SJSA1 (cell line): ENCODE measurements at places on chromosomes 7 and 10.

DNA sequence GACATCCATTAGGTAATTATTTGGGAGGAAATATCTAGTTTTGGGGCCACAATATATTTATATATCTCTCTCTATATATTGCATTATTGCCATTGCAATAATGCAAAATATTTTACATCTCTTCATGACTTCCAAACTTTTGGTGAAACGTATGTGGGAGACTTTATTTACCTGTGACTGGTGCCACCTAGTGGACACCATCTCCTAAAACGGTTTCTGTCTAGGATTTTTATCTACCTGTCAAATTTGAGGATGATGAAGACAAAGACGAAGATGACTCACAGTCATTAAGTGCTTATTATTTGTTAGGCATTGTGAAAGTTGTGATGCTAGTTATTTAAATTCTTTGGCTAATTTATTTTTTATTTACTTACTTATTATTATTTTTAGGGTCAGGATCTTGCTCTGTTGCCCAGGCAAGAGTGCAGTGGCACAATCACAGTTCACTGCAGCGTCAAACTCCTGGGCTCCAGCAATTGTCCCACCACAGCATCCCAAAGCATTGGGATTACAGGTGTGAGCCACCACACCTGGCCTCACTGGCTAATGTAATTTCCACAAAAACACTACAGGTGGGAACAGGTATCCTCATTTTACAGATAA lies 18.7 kb upstream of the CBLL1 start:
- no peak overlapping the region for H3K27ac ChIP-seq
- H3K27me3 ChIP-seq: 0 out of 2 replicates have a peak, but pooled peaks cover 8% of the 10 kb centered on the region
- H3K4me3 ChIP-seq: no peak overlapping the region
- no peaks in the 10 kb centered on the region for H3K36me3 ChIP-seq

DNA sequence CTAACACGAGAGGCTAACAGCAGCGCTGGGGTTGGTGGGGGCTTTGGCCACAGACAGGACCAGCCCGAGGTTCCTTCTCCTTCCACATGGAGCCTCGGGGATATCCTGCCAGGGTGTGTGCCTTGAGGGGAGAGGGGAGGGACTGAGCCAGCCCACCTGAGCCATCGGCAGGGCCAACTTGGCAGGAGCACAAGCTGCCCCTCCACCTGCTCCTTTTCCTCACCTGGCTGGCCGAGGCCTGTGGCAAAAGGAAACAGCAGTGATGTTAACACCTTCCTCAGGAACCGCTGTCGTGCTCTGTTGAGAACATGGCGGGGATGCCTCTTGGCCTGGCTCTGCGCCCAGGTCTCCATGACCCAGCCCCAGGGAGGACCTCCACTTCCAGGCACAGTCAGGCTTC lies 255.1 kb upstream of the PPP2R2D start:
- H3K27ac ChIP-seq: no peak overlapping the region
- H3K36me3 ChIP-seq: no peaks in the 10 kb centered on the region
- H3K4me1 ChIP-seq: no peaks in the 10 kb centered on the region

GRCh38 chr7:48252995-48253394 lies 81.7 kb downstream of the ABCA13 start:
- H3K27me3 ChIP-seq: no peaks in the 10 kb centered on the region; the same call in 1 of the 2 replicates
- DNase-seq: no peak
- no peak overlapping the region for H3K4me3 ChIP-seq
- H3K4me1 ChIP-seq: peaks cover 14% of the 10 kb centered on the region

GRCh38 chr7:100801833-100802568 lies 25.3 kb downstream of the EPHB4 start:
- H3K36me3 ChIP-seq: peaks cover 36% of the 10 kb centered on the region
- peaks cover 25% of the 10 kb centered on the region for H3K4me1 ChIP-seq
- peak; percentile 83 for DNase-seq
- H3K27ac ChIP-seq: no peak overlapping the region
- no peaks in the 10 kb centered on the region for H3K27me3 ChIP-seq

GRCh38 chr7:3730276-3730675 lies 429.2 kb downstream of the SDK1 start:
- H3K4me3 ChIP-seq: no peak overlapping the region
- peaks cover 6% of the 10 kb centered on the region for H3K36me3 ChIP-seq
- H3K27ac ChIP-seq: no peak overlapping the region
- no peaks in the 10 kb centered on the region for H3K27me3 ChIP-seq
- no peak for DNase-seq
- peaks cover 11% of the 10 kb centered on the region; the same call in 1 of the 2 replicates for H3K4me1 ChIP-seq

DNA sequence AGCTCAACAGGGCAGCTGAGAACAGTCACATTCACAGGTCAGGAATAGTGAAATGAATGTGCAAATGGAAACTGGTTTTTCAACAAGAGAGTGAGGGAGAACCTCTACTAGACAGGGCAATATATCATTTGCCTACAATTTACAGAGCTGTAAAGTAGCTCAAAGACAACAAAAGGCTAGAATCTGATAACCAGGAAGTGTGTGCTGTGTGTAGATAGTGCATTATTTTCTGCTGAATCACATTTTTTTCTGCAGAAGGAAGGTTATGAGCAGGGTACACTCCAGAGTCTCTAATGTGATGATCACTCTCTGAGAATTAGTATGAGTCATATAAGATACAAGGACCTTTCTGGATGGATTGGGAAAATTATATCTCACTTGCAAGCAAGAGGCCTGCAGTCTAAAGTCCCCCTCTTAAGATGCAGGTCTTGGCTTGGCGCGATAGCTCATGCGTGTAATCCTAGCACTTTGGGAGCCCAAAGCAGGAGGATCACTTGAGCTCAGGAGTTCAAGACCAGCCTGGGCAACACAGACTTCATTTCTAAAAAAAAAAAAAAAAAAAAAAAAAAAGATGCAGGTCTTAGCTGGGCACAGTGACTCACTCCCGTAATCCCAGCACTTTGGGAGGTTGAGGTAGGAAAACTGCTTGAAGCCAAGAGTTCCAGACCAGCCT lies 59.9 kb upstream of the COBL start:
- no peak overlapping the region for H3K4me3 ChIP-seq
- no peaks in the 10 kb centered on the region for H3K27me3 ChIP-seq
- no peak overlapping the region for H3K27ac ChIP-seq
- no peak for DNase-seq
- H3K4me1 ChIP-seq: no peaks in the 10 kb centered on the region

DNA sequence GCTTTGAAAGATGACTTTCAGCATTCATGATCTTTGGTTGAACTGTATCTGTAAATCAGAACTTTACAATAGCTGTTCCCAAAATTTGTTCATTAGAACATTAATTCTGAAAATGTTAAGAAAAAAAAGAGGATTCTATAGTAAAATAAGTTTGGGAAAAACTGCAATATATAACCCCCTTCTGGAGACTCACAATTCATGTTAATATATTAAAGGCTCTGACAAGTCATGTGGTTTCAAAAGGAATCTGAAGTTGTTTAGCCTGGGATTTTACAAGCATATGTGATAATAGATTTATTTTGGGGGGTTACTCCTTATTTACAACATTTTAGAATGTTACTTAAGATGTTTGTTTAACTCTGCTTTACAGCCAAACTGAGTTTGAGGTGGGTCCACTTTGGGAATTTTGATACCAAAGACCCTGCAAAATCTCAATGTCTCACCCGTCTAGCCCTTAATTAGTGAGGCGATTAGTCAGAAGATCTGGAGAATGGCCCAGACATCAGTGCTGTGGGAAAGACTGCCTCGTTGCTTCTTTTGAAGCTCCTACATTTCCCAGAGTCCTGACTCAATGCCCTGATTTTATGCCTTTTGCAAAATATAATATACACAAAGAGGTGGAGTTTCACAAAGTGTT lies 40.0 kb downstream of the CDK1 start:
- H3K4me1 ChIP-seq: peaks cover 56% of the 10 kb centered on the region
- DNase-seq: peak; percentile 89
- no peaks in the 10 kb centered on the region for H3K27me3 ChIP-seq
- H3K36me3 ChIP-seq: no peaks in the 10 kb centered on the region
- no peak overlapping the region for H3K4me3 ChIP-seq
- peak overlapping the region; percentile 64 for H3K27ac ChIP-seq

DNA sequence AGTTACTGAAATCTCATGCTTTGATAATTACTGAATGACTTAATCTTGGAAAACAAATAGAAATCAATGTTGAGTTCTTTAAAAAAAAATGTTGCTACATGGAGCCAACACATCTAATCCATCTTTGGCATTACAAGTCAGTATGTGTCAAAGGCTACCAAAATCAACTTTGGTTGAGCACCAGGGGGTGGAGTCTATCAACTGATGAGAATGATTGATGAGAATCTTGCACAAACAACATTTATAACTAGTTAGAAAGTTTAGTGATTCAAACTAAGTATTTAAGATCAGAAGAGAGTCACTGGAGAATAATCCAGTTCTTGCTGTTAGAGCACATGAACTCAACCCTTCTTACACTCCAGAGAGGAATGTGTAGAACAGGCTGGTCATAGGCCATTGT lies 70.5 kb upstream of the LRRC17 start:
- H3K27me3 ChIP-seq: no peaks in the 10 kb centered on the region
- no peaks in the 10 kb centered on the region for H3K36me3 ChIP-seq
- DNase-seq: no peak
- H3K4me1 ChIP-seq: peaks cover 12% of the 10 kb centered on the region
- H3K4me3 ChIP-seq: no peak overlapping the region

DNA sequence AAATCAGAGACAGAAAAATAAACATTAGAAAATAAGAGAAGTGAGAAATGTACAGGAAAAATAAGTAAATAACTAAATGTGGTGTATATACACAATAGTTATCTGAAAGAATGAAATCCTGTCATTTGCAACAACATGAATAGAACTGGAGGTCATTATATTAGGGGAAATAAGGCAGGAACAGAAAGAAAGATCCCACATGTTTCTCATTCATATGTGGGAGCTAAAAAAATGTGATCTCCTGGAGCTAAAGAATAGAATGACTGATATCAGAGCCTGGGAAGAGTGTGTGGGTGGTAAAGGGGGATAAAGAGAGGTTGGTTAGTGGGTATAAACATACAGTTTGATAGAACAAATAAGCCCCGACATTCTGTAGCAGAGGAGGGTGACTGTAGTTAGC lies 27.3 kb downstream of the PLXDC2 start:
- no peaks in the 10 kb centered on the region for H3K36me3 ChIP-seq
- H3K4me1 ChIP-seq: peaks cover 11% of the 10 kb centered on the region
- H3K27ac ChIP-seq: no peak overlapping the region
- H3K4me3 ChIP-seq: no peak overlapping the region
- no peaks in the 10 kb centered on the region for H3K27me3 ChIP-seq
- DNase-seq: peak; percentile 82

GRCh38 chr10:32955299-32955772 lies 2.7 kb downstream of the ITGB1 start:
- H3K4me3 ChIP-seq: peak overlapping the region; percentile 98
- H3K36me3 ChIP-seq: peaks cover 51% of the 10 kb centered on the region
- no peak for DNase-seq
- peaks cover 65% of the 10 kb centered on the region for H3K4me1 ChIP-seq
- H3K27ac ChIP-seq: peak overlapping the region; percentile 6; the same call in 1 of the 2 replicates
- no peaks in the 10 kb centered on the region for H3K27me3 ChIP-seq

GRCh38 chr10:126950401-126951105 lies 45.3 kb downstream of the DOCK1 start:
- H3K27me3 ChIP-seq: no peaks in the 10 kb centered on the region
- H3K36me3 ChIP-seq: peaks cover 6% of the 10 kb centered on the region; the same call in 1 of the 2 replicates
- no peak for DNase-seq

DNA sequence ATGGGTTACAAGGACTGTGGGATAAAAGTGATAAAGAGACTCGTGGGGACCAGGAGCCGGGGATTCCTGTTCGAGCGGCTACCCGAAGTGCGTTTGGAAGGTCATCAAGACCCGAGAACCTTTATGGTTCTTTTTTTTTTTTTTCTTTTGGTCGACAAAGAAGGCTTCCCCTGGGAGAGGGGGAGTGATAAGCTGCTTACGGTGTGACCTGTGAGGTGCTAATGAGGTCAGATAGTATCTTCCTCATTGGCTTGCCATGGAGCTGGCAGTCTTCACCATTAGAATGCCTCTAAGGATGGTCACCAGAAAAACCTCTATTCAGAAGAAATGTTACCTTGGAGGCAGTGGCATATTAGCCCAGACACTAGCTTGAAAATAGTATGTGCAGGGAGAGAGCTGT lies 92.3 kb upstream of the STEAP4 start:
- no peaks in the 10 kb centered on the region for H3K36me3 ChIP-seq
- no peak overlapping the region for H3K27ac ChIP-seq
- no peaks in the 10 kb centered on the region for H3K27me3 ChIP-seq
- DNase-seq: no peak
- H3K4me1 ChIP-seq: no peaks in the 10 kb centered on the region
